ENCODE measurements at places on chromosomes 5 and 9.

DNA sequence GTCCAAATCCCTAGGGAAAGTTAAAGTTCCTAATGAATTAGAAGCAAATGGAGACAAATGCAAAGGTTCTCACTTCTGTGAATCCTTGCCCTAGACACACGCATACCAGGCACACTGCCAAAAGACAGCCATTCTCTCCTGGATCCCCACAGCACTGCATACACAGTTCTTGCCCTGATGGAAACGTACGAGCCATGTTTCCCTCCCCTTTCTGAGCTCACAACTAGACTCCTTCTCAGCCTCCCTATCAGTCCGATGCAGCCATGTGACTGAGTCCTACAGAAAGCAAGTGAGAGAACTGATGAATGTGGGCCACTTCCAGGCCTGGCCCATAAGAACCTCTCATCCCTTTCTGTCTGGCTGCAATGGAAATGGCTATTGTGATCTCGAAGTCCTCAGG, 92.0 kb downstream of the ZNF608 start:
- DNase-seq = no peak

DNA sequence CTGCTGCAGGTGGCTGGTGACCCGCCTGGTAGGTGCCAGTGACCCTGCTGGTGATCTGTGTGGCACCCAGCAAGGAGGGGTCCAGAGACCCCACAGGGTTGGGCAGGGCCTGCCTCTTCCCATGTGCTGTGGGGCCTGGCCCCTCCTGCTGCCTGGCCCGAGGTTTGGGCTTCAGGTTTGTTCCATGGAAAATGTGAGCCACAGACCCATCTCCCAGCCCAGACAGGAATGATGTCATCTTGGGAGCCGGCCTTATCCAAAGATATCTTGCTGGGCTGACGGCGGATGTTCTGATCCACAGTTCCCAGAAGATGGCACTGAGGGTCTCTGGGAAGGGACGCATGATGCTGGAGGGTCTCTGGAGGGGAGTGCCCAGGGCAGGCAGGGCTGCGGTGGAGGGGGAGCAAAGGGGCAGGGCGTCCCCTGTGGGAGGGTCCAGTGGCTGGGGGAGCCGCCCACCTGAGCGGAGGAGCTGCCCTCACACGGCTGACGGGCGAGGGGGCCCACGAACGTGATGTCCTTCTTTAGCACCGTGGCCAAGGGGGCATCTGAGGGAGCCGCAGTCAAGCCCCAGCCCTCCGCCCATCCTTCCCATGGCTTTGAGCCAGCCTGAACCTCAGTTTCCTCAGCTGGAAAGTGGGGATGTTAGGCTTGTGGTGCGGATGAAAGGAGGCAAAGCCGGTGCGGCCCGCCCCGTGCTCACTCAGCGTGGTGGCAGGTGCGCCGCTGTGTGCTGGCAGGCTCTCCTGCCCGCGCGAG, 68.1 kb downstream of the COL5A1 start:
- no peak for DNase-seq

DNA sequence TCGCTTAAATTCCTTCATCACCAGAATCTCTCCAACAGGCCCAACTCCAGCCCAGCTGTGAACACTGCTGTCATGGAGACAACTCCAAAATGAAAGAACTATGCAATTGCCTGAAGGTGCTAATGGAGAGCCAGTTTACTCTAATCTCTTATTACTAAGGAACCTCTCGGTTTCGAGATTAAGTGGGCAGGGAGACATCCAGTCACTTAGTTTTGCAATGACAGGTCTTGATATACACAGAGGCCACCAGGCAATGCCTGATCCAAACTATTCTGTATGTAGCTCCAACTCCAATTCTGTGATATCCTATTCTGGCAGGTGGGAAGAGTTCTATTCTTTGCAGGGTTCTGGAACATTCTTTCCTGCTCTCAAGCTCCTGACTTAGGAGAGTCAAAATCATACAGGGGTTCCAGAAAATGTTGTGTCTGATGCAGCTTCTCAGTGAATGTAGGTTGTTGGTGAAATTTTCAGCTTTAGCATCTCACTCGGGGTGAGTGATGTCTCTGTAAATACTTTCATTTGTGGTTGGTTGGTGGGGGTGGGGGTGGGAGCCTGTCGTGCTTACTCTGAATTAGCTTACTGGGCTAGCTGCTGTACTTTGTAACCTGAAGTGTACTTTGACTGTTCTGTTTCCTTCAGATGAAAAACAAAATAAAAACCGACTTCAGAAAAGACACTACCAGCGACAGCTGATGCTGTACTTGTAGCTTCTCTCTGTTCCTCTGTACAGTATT, 170.9 kb downstream of the PALM2AKAP2 start:
- DNase-seq = no peak

DNA sequence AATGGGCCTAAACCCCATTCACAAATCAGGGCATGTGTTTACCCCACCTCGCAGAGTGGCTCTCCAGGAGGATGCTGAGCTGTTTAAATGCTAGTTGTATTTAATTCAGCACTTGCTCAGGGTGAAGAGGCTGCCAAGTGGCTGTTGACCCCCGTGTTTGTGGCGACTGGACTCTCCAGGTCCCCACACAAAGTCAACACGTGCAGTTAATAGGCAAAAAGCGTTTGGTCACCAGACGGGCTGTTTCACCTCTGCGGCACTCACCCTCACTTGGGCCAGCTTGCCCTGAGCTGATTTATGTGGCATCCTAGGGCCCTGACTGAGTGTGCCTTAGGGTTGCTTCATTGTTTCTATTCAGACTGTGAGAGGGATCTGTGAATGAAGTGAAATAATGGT, 152.3 kb downstream of the GAS1 start:
- no peak for DNase-seq
